Stimulated activated CD4-positive, alpha-beta T cell treated with anti-CD3 and anti-CD28 coated beads, Interleukin-1b, Interleukin-23, amount 100 ng/mL, for 1 hour (primary cell): ENCODE measurements at places on chromosomes 11 and 22.

DNA sequence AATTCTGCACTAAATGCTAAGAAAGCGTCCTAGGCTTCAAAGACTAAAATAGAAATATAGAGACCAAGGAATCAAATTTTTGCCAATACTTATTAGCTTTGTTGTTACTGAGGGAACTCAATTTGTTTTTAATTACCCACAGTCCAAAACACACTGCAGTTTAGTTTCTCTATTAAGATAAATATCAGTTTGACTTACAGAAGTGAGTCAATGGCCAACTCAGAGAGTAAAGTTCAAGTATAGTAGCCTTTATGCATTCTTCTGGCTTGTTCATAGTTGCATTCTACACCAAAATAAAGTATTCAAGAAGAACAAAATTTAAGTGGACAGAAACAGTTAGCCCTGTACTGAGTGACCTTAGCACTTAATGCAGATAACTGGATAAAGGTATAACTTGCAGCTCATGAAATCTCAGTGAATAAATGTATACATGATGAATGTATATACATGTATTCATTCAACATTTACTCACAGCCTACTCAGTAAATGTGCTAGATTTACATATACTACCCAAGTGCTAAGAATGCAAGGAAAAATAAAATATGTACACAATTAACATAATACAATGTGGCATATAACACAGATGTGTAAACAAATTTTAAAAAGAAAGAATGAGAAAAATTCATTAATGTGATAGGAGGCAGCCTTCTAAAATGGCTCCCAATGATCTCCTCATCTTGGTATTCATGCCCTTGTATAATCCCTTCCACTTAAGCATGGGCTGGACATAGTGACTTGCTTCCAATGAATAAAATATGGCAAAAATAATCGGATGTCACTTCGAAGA, 9.7 kb upstream of the RNF141 start:
- DNase-seq: no peak

DNA sequence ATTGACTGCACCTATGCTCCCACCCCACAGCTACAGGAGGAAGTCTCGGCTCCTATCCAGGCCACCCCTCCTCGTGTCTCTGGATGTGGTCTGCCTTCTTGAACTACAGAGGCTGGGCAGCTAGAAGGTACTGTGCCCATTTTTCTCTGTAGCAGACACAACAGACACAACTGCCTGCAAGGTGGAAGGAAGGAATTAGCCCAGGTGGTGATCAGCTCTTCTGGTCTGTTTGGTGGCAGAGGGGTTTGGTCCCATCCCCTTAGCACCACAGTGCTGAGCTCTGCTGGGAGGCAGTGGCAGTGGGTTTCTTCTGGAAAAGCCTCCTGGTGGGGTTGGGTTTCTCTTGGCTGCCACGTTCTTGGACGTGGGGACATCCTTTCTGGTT, 132.5 kb downstream of the MPPED1 start:
- no peak for DNase-seq

- no peak for DNase-seq
These were observed 40.5 kb downstream of the DKK3 start for GRCh38 chr11:11967669-11968510.

DNA sequence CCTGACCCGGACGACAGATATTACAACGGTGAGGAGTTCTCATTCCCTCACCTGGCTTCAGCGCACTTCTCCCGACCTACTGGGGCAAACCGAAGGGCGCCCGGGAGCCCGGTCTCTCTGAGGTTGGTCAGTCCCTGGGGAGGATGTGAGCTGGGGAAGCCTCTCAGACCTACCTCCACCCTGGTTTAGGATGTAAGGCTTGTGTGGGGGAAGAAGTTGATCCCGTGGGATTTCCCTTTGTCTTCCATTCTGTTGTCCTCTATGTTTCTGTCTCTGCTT, 12.3 kb downstream of the ROBO3 start:
- DNase-seq: no peak

- DNase-seq: no peak
These were observed 190.2 kb downstream of the SHANK2 start for GRCh38 chr11:71062199-71062598.

DNA sequence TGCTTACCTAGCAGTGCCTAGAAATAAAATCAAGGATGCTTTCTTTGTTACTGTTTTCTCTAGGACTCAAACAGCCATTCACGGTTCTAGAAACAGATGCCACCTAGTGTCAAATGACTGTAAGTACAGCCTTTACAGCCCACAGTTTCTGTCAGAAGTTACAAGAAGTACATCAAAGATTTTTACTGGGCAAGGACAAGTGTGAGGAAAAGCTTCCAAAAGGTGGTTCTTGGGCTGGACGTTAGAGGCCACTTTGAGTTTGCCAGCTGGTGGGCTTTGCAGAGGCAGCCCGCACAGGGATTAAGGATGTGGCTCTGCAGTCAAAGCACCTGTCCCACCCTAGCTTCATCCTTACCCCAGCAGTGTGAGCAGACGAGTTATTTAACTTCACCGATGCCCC, 6.9 kb downstream of the KMT5B start:
- no peak for DNase-seq

- DNase-seq: no peak
These were observed 48.0 kb downstream of the MYO7A start for GRCh38 chr11:77175869-77176539.

DNA sequence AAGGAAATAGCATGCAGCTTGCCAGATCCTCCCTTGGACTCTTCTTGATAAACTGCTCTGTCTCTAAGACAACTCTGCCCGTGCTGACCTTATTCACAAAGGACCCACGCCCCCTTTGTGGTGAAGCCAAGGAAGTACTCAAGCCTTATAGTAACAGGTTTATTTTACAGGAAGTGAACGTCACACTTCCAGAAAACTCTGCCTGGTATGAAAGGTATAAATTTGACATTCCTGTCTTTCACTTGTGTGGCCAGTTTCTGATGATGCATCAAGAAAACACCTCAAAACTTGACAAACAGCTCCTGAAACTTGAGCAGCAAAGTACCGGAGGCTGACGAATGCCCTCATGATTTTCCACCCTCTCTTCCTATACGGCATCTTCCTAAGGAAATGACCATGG, 12.5 kb upstream of the PELI3 start:
- DNase-seq: no peak

GRCh38 chr22:19709063-19709769, 5.1 kb upstream of the SEPTIN5 start:
- no peak for DNase-seq
